Putamen (tissue), 1 donor: ENCODE measurements at places on chromosomes 7 and 10.

DNA sequence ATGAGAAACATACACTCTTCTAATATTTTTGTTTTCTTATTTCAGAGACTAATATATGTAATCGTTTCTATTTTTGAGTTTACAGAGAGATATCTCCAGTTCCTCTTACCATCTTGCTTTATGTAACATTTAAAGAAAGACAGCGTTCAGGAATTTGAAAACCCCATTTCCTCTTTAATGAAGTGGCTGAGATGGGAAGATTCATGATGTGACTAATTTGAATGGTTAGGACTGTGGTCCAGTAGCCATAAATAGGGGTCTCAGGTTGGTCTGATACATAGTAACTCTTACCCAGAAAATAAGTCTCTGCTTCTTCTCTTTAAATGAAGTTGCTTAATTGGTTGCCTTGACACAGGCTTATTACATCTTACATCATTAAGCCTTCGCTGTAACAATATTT, 6.9 kb downstream of the KMT2E start:
- DNase-seq, result no peak

DNA sequence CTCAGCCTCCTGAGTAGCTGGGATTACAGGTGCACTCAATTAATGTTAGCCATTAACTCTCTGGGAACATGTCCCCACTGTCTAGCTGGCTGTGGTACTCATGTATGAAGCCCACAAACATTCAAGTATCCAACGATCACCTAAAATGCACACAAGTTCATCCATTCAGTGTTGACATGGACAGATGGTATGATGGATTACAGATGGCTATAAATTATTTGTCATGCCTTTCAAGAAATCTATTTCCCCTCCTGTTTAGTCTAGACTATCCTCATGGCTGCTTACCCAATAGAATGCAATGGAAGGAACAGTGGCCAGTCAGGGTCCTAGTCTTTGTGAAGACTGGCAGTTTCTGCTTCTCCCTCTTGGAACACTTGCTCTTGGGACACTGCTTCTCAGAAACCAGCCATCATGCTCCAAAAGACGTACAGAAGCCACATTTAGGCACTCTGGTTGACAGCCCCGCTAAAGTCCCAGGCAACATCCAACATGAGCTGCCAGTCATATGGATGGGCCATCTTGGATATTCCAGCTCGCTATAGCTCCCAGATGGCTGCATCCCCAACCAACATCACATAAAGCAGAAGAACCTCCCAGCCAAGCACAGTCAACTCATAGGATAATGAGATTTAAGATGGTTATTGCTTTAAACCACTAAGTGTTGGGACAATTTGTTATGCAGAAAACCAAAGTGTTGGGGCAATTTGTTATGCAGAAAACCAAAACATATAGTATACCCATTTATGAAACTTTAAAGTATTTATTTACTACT, 33.1 kb downstream of the MYL10 start:
- no peak for DNase-seq

DNA sequence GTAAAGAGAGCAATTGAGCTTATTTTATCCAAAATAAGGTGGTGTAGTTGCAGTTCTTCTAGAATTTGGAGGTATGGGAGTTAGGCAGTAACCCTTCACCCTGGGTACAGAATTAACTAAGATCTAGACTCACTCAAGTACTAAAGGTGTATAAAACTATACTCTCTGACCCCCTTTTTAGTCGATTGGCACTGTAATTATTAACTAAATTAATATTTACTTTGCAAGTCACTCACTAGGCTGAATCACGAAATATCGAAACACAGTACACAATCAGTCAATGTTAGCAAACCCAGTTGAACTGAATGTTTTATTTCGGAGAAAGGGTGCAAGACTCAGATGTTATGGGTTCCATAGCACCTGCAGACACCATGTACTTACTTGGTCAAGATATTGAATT, 14.6 kb upstream of the CYP2C19 start:
- DNase-seq, result no peak

DNA sequence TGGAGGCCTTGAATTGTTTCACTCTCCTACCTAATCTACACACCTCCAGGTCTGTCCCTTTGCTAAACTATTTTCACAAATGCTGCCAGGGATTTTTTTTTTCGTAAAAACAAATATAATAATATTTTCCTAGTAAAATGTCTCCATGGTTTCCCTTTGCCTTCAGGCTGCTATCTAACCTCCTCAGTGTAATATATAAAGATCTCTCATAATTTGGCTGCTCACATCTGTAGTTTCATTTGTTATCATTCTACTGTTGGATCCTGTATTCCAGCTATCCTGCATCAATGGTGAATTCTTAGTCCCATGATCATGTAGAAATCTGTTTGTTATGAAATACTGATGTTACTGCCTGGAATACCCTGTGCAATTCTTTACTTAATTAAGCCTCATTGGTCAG, 211.9 kb upstream of the CHRM2 start:
- DNase-seq, result no peak

GRCh38 chr7:128913870-128914565, 3.5 kb upstream of the KCP start:
- no peak for DNase-seq

DNA sequence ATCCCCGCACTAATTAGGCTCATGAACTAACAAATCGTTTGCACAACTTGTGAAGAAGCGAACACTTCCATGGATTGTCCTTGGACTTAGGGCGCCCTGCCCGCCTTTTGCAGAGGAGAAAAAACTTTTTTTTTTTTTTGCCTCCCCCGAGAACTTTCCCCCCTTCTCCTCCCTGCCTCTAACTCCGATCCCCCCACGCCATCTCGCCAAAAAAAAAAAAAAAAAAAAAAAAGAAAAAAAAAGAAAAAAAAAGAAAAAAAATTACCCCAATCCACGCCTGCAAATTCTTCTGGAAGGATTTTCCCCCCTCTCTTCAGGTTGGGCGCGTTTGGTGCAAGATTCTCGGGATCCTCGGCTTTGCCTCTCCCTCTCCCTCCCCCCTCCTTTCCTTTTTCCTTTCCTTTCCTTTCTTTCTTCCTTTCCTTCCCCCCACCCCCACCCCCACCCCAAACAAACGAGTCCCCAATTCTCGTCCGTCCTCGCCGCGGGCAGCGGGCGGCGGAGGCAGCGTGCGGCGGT, at the start of gene EMX2:
EMX2 (plus strand) TSS at position 41 of the 519 bp plus-strand sequence. CDS start 522 bp downstream, outside the sequence.
- DNase-seq, result no peak

DNA sequence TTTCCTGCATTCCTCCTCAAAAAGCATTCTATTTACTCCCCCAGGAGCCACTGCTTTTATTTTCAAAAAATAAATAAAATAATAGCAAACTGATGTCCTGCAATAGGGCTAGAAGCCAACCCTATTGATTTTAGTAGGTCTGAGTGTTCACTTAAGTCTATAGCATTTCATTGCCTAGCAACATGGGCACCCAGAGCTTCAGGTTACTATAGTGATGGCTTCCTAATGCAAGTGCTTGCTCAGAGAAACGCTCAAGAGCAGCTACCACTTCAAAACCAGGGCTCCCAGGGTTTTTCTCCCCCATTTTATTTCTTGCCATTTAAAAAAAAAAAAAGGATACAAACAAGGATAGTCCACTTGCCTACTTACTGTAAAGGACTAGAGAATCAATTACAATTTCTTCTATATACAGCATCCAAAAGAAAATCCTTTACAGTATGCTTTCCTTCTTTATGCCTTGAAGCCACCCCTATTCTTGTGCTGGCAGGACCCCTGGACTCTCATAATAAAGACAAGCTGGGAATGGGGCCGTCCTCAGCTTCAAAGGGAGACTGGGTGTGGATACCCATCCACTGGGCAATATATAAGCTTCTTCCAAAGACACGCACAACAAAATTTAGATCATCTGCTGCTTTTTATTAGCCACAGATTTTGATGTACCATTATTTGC, 133.3 kb downstream of the VPS41 start:
- no peak for DNase-seq

- no peak for DNase-seq
Observed at GRCh38 chr10:76942628-76943416, 694.8 kb downstream of the KCNMA1 start.

DNA sequence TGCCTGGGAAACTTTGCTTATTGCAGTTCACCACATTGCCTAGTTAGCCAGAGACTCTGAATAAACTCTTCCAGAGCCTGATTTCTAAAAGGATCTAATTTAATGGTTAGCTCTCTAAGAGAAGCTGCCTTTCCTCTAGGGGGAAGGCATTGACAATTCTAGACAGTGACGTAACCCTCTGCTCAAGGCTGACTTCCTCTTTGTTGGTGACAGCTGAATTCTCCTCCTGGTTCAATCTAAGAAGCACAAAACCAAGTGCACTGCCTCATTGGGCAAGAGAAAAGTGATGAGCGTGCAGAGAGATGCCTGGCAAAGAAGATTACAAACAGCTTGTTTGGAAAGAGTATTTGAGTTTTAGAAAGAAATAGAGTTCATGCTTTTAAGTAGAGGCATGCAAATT, 102.7 kb downstream of the MACC1 start:
- DNase-seq, result peak; percentile 34

DNA sequence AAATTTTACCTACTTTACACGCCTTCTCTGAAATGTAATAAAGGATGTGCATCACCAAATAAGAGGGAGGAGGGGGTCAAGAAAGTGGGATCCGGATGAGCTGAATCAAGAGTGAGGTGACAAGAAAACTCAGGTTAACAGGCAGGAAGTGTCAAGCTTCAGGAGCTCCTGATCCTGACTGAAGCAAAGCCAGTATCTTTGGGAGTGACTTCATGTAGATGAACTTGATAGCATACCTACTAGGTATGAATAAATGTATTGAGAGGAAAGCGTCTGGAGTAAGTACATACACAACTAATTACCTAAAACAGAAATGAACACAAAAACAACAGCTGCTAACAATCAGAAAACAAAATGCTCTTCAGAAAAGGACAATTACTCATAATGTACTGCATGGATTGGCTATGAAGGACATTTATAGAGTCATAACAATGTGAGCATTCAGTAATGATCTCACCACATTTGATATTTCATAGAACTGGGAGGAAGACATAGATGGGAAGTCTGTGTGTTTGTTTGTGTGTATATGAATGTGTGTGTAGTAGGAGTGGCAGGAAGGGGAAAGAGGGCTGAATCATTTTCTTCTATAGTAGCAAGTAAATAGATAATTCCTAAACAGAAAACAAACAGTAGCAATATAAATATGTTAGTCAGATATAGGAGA, 29.4 kb downstream of the PRKG1 start:
- DNase-seq, result no peak

- no peak for DNase-seq
Observed at GRCh38 chr10:132965411-132966057, 23.2 kb upstream of the CFAP46 start.

- no peak for DNase-seq
Observed at GRCh38 chr7:156612930-156613329, 27.6 kb upstream of the RNF32 start.

DNA sequence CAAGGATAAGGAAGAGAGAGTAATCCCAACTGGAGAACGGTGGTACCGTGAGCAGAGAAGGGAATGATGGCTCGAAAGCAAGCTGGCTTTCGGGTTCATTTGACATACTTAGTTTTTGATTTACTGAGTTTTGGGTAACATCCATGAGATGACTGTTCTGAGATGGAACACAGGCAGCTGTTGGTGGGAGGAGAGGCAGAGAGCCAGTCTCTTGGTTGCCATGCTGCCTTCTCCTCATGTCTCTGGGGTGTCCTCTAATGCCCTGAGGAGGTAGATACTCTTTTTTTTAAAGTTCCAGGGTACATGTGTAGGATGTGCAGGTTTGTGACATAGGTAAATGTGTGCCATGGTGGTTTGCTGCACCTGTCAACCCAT, 76.4 kb upstream of the NRP1 start:
- DNase-seq, result no peak

DNA sequence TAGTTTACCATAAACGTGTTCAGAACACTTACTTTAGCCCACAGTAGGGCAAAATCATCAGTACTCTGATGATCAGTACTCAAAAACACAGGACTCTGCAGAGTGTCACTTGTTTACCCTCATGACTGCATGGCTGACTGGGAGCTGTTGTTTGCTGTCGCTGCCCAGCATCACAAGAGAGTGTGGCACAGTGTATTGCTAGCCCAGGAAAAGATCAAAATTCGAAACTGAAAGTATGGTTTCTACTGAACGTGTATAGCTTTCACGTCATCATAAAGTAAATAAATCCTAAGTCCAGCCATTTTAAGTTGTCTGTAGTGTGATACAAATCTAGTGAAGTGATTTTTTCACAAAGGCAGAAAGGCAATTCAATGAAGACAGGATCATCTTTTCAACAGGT, 184.6 kb downstream of the RAMP3 start:
- DNase-seq, result no peak

DNA sequence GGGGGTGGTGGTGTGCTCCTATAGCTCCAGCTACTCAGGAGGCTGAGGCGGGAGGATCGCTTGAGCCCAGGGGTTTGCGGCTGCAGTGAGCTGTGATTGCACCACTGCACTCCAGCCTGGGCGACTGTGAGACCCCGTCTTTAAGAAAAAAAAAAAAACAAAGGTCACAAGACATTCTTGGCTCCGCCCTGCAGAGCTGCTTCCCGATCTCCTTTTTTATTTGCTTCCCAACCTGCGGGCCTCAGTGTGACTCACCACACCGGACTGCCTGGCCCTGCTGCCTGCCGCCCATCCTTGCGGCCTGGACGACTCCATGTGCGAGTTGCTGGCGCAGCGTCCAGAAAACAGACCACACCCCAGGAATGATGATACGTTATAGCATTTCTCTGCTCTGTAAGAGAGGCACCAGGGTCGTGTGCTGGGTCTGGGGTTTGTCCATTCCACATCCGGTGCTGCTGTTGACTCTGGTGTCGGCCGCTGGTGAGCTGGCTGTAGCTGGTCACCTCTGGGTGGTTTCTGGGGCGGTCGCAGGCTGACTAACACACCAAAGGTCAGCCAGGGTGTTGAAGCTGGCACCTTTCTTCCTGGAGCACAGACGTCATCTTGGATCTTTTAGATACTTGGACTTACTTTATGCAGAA, 123.6 kb downstream of the TCF7L2 start:
- DNase-seq, result no peak

GRCh38 chr7:22681852-22682657, 44.9 kb upstream of the IL6 start:
- no peak for DNase-seq

DNA sequence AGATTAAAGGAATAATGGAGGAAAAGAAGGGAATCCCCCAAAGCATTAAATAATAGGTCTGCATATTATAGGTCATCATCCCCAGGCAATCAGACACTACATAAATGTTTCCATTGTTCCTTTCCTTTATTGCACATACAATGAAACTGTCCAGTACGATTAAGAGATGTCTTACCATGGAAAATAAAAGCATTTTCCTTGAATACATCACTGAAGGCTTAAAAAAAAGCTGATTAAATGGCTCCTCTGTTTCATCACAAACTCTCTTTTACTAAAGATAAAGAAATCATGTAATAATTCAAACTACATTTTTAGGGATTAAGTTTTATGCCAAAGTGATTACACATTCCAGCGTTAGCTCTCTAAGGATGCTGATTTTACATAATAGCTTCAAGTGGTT, 316.0 kb downstream of the AGMO start:
- no peak for DNase-seq
